ENCODE measurements at places on chromosomes 3 and 15.
A peak's percentile ranks its signal among the peaks of the same experiment; 100 is the strongest.

DNA sequence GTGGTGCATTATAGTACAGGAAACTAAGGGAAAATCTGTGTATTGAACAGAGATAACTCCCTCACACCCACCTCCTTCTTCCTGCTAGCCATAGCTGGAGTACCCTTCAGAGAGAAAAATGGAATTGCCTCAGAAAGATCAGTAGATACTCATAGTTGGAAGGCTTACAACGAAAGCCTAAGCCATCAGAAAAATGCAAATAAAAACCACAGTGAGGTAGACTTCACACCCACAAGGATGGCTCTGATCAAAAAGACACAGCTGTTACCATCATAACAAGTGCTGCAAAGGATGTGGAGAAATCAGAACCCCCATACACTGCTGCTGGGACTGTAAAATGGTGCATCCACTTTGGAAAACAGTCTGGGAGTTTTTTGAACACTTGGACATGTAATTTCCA is 7.4 kb upstream of the DLG1 start:
- peak; percentile 69 for DNase-seq

- DNase-seq: no peak
Measured at GRCh38 chr3:162337630-162338029, 841.0 kb downstream of the OTOL1 start.

DNA sequence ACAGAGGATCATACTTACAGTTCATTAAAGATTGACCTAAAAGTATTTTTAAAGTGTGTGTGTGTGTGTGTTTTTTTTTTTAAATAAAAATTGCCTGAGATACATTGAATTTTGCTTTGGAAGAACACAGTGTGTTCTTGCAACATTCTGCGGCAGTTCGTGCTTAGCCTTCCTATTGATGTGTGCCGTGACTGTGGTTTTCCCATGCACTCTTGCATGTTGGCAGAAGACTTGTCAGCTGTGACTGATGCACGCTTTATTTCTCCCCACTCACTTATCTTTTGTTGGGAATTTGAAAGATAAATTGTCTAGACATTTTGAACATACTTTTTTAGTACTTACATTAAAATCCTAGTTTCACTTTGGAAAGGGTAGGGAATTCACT is 136.3 kb upstream of the LRRFIP2 start:
- peak; percentile 96 for DNase-seq

- peak; percentile 70 for DNase-seq
Measured at GRCh38 chr15:89693696-89694095, 3.1 kb downstream of the WDR93 start.

DNA sequence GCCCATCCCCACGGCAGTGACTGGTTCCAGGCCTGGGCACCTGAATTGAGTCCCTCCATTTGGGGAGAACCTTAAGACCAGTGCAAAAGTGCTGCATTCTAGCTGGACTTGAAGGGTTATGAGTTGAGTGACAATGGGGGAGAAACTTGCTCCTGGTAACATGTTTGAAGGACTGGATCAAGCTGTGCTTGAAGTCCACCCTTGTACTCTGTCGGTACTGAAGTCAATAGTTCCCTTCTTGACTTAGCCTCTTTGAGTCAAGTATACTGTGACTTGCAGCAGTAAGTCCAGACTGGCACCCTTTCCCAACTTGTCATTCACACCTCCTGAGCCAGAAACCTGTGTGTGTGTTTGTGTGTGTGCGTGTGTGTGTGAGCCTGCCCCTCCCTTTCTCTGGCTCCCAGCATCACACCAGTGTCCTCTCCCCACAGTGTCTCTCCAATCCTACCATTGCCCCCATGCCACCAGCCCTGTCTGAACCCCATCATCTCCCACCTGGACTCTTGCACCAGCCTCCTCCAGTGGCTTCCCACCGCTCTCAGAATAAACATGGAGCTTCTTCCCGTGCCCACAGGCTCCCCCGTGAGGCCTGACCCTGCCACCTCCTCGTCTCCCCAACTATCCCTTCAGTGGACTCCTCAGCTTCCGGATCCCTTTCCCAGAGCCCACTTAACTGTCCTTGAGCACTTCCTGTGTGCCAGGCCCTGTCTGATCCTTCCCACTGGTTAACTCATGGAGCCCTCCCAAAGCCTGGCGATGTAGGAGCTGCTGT is 10.2 kb upstream of the FBLN2 start:
- DNase-seq: no peak

GRCh38 chr3:4398941-4399245 is 68.2 kb downstream of the SUMF1 start:
- DNase-seq: no peak

- no peak for DNase-seq
Measured at GRCh38 chr3:30696896-30697295, 90.5 kb downstream of the TGFBR2 start.

DNA sequence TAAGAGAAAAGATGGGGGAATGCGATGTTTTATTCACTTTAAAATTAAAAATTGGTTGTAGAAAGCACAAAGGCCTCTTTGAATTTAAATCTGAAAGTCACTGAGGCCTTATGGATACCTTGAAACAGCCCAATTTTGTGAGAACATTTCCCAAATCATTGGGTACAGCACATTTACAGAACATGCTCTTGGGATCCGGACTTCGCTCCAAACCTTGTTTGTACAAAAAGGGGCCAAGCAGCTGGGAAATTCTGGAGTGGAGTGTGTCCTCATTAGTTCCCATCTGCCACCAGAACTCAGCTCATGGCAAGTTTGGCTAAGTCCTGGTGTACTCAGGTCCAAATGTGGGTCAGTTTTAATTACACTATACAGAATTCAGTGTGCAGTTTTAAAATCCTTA is 254.2 kb downstream of the ZBTB20 start:
- DNase-seq: no peak

DNA sequence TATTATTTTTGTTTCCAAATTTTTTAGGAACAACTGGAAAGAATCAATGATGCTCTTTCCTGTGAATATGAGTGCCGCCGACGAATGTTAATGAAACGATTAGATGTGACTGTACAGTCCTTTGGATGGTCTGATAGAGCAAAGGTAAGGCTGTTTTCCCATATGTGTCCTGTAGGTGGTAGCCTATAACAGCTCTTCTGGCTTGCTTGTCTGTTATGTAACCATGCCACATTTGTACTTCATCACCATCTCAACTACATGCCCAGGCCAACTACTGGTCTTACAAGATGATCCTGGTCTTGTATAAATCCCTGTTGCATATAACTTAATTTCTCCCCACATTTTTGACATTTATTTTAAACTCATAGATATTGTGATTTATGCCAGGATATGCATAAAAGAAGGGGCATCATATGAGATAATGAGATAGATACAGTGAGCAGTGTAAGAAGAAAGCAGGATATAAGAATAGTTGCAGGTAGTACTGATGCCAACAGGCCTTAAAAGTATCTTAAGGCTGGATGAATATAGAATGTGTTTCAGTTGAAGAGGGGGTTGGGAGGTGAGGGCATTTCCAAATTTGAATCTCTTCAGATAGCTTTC is 20.3 kb downstream of the FAM98B start:
- DNase-seq: peak; percentile 73

DNA sequence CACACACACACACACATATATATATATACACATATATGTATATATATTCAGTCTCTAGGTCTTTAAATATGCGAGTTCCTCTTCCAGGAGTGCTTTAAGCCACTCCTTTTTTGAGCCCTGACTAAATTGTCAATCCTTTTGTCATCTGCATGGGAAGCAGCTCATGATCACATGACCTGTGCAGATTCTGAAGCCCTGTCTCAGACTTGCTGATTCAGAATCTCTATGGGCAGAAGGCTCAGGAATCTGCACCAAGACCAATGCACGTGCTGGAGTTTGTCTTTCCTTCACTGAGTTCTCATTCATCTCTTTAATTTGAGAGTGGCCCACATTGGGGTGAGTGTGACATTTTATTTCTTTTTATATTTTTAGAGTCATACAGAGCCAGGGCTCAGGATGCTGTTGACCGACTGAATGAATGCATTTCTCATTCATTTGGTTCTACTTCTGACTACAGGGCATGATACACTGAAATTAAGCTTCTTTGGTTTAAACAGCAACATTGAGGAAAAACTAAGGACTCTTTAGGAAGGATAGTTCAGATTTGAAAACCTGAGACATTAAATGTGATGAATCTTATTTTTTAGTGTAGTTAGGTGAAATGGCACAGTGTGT is 307.5 kb downstream of the EDEM1 start:
- no peak for DNase-seq

DNA sequence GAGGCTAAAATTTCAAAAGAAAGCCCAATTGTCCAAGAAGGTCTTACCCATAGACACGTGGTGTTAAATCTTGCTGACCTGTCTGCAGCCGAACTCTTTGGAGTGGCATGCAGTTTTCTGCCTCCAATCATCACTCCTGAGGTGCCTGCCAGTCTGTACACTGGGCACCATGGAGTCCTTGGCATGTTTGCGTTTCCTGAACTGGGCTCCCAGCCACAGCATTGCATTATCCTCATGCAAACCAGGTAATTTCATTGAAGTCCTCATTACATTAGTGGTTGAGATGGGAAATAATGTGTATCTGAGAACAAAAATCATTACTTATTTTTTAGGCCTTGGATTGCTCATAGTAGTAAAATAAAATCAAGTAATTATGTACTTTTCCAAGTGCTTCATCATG is 152.3 kb downstream of the AKAP13 start:
- DNase-seq: no peak

GRCh38 chr15:33158366-33158765 is 36.1 kb downstream of the FMN1 start:
- DNase-seq: no peak

DNA sequence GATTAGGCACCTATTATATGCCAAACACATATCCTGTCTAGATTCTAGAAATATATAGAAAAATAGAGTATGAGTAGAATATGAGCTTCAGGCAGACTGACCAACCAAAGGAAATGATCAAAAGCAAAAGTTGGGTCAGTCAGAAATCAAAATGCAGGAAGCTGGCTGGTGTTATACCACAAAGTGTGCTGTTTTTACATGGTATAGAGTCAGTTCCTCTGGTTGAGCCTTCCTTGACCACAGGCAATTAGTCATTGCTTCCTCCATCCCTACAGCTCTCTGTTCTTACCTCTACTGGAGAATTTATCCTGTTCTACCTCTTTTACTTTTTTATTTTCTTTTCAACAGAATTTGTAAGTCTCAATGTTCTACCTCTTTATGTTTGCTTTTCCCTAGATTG is 149.8 kb downstream of the TMCO5A start:
- peak; percentile 62 for DNase-seq

DNA sequence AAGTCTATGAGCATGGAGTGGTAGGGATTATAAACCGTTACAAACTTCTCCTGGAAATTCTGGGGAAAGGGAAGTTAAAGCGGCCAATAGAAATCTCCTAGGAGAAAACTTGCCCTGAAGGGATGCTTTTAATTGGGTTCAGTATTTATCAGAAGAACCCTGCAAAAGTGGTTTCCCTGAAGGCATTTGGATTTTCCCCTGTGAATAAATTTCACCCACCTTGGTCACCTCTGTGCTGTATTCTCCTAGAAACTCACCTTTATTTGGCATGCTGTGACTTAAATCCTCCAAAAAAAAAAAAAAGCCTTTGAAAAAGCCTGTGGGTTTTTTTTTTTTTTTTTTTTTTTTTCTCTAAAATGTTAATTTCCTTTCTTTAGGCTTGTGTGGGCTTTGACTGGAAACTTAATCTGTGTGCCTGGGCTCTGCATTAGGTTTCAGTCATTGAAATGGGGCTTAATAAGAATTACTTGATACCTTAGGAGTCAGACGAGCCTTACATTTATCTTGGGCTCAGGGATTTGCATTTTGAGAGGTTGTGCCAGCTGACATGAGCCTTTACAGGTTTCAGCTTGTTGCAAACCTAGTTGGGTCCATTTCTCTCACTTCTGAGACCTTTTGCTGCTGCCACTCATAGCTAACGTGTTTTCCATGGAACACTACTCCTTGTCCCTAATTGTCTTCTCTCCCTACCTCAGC is 22.0 kb downstream of the TGFBR2 start:
- no peak for DNase-seq

GRCh38 chr3:49619649-49620048 is 54.5 kb upstream of the APEH start:
- no peak for DNase-seq

- no peak for DNase-seq
Measured at GRCh38 chr15:67735896-67736295, 89.4 kb upstream of the SKOR1 start.

DNA sequence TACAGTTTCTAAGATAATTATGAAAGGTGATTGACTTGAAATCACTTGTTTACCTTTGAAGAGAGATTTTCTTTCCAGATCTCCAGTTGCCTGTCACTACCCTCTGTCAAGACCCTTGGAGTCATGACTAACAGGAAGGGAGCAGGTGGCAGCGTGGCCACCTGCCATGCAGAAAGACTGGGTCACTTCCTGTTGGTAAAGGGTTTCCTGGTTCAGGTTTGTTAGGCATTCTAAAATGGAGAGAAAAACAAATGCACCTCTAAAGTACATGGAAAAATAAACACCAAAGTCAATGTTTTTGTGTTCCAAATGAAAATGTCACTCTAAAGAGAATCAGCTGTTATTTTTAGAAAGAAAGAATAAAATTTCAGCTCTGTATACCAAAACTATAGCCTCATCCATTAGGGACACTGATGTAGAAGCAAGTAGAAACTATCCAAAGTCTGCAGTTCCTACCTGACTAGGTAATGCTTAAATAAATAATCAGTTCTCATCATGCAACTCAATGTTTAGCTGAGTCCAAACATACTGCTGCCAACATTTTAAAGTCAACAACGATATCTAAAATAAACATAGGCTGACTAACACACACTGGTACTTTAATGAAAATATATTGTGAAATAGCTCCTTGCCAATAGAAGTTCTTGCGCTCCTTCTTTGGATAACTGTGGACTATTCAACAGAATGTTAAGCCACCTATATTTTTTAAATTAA is 23.9 kb upstream of the TM4SF1 start:
- peak; percentile 87 for DNase-seq

GRCh38 chr15:74727727-74728126 is 2.4 kb upstream of the CYP1A1 start:
- no peak for DNase-seq

DNA sequence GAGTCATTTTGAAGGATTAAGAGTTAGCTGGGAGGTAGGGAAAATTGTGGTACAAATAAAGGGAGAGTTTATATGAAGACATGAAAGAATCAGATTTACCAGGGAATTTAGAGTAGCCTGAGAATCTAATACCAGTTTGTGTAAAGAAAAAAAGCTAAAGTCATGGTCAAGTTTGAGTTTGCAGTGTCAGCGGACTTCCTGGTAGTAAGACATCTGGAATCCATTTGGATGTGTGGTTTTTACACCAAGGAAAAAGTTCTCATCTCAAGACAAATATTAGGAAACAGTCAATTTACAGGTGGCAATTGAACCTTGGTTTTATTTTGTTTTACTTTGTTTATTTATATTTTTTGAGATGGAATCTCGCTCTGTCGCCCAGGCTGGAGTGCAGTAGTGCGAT is 1.5 kb upstream of the P2RY12 start:
- DNase-seq: no peak

GRCh38 chr15:63395730-63396151 is 14.1 kb upstream of the CA12 start:
- no peak for DNase-seq

- peak; percentile 4 for DNase-seq
Measured at GRCh38 chr3:69354948-69355347, 30.9 kb downstream of the FRMD4B start.
